GM23338 (cell line): ENCODE measurements at places on chromosomes 4 and X. TPM values are rescaled to one million over a fixed set of nuclear protein-coding genes. Genes with fewer than 3 reads are reported as not detected.
A peak's percentile ranks its signal among the peaks of the same experiment; 100 is the strongest.

CEP135 gene
- total RNA-seq = 13.6 and 15.7 TPM in 2 replicates

FAM184B gene
- total RNA-seq = 0.31 and 0.49 TPM in 2 replicates

GRCh38 chr4:149831656-149832208 is 16.1 kb upstream of the IQCM start:
- no peak for DNase-seq
- H3K27me3 ChIP-seq = no peaks in the 10 kb centered on the region
- H3K27ac ChIP-seq = no peak overlapping the region
- H3K36me3 ChIP-seq = no peaks in the 10 kb centered on the region
- peaks cover 6% of the 10 kb centered on the region; the same call in 1 of the 2 replicates for H3K4me1 ChIP-seq

DNA sequence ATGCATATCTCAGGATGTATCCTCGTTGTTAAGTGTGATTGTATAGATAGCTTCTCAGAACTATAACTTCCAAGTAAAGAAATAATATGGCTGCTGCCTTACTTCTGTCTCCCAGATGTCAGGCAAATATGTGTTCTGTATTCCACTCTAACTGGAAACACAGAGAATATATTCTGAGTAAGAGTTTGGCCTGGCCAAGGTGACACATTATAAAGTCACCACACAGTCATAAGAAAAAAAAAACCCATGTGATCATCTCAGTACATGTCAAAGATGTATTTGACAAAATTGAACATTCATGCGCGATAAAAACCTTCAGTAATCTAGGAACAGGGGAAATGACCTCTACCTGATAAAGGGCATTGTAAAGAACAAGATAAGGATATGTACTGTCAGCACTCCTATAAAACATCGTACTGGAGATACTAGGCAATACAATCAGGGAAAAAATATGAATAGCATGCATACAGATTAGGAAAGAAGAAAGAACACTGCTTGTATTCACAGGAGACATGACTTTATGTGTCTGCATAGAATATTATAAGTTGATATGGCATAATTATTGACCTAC is 207.1 kb downstream of the ZNF330 start:
- no peaks in the 10 kb centered on the region for H3K27me3 ChIP-seq
- no peak for DNase-seq
- H3K27ac ChIP-seq = no peak overlapping the region
- no peak overlapping the region for H3K4me3 ChIP-seq
- no peaks in the 10 kb centered on the region for H3K4me1 ChIP-seq

APELA gene
- 153 and 213 TPM in 2 replicates for total RNA-seq

GRCh38 chr4:76830964-76831703 is 66.8 kb downstream of the SOWAHB start:
- no peaks in the 10 kb centered on the region for H3K27me3 ChIP-seq
- DNase-seq = peak; percentile 37
- H3K4me3 ChIP-seq = no peak overlapping the region
- H3K4me1 ChIP-seq = 0 out of 2 replicates have a peak, but pooled peaks cover 11% of the 10 kb centered on the region
- no peak overlapping the region for H3K27ac ChIP-seq

MAGEA2 gene
- 0.50 and 5.5 TPM in 2 replicates for total RNA-seq

DNA sequence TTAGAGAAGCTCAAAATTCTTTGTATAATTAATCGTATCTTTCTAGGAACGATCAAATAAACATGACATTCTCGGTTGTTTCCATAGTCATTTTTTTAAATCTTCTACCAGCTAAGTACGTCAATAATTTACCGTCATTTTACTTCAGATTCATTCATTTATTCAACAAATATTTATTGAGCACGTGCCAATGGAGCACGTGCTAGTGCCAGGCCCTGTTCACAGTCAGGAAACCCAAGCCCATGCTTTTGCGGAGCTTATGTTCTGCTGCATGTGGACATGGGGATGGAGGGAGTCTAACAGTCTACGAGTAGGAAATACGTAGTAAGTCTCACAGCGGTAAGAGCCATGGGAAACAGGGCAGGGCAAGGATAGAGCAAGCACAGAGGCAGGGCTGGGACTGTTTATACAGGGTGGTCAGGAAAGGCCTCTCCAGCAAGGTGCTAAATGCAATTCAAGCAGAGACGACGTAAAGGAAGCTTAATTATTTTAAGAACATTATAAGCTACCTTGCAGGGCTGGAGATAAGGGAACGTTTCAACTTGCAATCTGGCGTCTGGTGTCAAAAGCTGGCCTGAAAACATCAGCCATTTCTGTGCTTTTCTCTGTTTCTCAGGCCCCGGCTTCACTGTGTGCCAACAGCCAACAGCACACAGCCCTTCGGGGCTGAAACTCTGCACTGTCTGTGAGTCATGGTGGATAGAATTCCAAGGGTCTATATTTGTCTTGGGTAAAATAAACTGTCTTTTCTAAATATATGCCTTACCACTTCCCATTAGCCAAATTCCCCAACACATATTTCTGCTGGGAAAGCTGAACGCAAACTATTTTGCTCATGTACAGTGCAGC is 517.1 kb upstream of the ZFP42 start:
- H3K4me1 ChIP-seq = no peaks in the 10 kb centered on the region
- no peak overlapping the region for H3K27ac ChIP-seq
- DNase-seq = no peak
- H3K27me3 ChIP-seq = no peaks in the 10 kb centered on the region

TCP11X2 gene
- 0.97 and 1.6 TPM in 2 replicates for total RNA-seq

GRCh38 chrX:6679550-6679949 is 144.6 kb upstream of the VCX3A start:
- no peak overlapping the region for H3K4me3 ChIP-seq
- no peaks in the 10 kb centered on the region for H3K36me3 ChIP-seq
- no peaks in the 10 kb centered on the region for H3K4me1 ChIP-seq
- DNase-seq = no peak

DNA sequence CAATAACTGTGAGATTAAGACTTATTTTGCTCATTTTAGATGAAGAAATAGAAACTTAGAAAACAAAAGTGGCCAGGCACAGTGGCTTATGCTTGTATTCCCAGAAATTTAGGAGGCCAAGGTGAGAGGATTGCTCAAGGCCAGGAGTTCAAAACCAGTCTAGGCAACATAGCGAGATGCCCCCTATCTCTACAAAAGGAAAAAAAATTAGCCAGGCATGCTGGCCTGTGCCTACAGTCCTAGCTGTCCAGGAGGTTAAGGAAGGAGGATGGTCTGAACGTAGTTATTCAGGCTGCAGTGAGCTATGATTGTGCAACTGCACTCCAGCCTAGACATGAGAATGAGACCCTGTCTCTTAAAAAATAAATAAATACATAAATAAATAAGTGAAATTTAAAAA is 28.0 kb downstream of the APELA start:
- peaks cover 11% of the 10 kb centered on the region; the same call in 1 of the 2 replicates for H3K4me1 ChIP-seq
- H3K36me3 ChIP-seq = no peaks in the 10 kb centered on the region
- no peak overlapping the region for H3K4me3 ChIP-seq
- H3K27me3 ChIP-seq = no peaks in the 10 kb centered on the region
- H3K27ac ChIP-seq = peak overlapping the region; percentile 86
- no peak for DNase-seq

- H3K36me3 ChIP-seq = no peaks in the 10 kb centered on the region
- H3K4me3 ChIP-seq = no peak overlapping the region
- H3K27ac ChIP-seq = no peak overlapping the region
- no peak for DNase-seq
- H3K4me1 ChIP-seq = peaks cover 6% of the 10 kb centered on the region; the same call in 1 of the 2 replicates
Measured at GRCh38 chr4:114093221-114093715, 113.8 kb upstream of the ARSJ start.

DNA sequence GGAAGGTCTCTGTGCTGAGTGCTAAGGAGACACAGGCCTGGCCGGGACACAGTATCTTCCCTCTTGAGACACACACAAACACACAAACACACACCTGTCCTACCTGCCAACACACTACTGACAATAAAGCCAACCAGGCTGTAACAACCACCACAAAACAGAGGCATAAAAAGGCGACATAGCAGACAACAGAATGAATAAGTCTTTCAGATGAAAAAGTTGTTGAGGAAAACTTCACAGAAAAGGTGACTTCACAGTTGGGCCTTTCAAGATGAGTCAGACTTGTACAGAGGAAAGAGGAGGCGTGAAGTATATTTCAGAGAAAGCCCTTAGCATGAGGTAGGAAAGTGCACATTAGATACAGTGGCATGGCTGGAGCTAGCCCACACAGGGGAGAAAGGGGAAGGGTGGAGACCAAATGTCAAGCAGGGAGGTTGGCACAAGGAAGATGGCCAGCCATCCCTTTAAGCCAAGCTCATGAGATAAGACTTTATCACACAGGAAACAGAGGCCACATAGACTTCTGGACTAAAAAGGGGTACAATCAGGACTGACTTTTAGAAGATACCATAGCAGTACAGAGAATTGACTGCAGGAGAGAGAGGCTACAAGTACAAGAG is 54.0 kb downstream of the SLC9A7 start:
- H3K36me3 ChIP-seq = no peaks in the 10 kb centered on the region
- H3K27me3 ChIP-seq = no peaks in the 10 kb centered on the region
- no peak overlapping the region for H3K27ac ChIP-seq

SLC2A9 gene
- total RNA-seq = 0.21 TPM in 1 of 2 replicates, not detected in the other

DNA sequence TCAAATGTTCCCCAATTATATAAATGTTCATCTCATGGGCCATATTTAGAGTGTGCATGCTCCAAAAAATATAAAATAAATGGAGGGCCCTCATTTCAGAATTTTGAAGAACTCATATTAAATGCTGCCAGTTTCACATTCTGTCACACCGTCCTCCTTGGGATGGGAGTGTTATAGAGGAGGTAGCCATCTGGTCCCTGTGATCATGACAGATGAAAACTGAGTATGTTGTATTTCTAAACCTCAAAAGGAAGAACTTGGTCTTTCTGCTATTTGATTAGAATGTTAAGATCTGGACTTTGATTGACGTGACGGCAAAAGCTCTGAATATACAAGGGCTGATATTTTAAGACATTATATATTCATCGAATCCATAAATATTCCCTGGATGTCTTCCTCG is 308.0 kb downstream of the RAPGEF2 start:
- no peaks in the 10 kb centered on the region for H3K4me1 ChIP-seq
- H3K27ac ChIP-seq = no peak overlapping the region
- no peak overlapping the region for H3K4me3 ChIP-seq
- no peaks in the 10 kb centered on the region for H3K36me3 ChIP-seq
- DNase-seq = no peak
- H3K27me3 ChIP-seq = no peaks in the 10 kb centered on the region

DNA sequence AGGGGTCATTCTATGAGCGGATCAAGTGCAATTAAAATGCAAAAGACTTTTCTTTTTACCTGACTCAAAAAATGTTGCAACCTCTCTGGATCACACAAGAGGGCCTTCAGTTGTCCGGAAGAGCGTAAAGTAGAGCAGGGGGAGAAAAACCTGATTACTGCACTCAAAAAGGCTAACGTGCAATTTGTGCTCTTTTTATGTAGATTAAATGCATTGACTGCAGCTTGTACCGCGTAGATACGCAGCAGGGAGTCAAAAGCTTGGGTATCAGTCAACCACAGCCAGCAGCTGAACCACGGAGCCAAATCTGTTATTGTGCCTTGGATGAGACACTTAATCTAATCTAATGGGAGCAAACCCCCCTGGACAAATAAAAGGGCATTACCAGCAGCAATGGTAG is 107.3 kb upstream of the RAI2 start:
- no peaks in the 10 kb centered on the region for H3K36me3 ChIP-seq
- H3K27ac ChIP-seq = no peak overlapping the region
- H3K4me1 ChIP-seq = peaks cover 12% of the 10 kb centered on the region; the same call in 1 of the 2 replicates
- no peaks in the 10 kb centered on the region for H3K27me3 ChIP-seq

GRCh38 chrX:140764401-140764919 is 54.9 kb downstream of the LINC00632 start:
- no peak overlapping the region for H3K27ac ChIP-seq
- peaks cover 11% of the 10 kb centered on the region for H3K27me3 ChIP-seq
- no peaks in the 10 kb centered on the region for H3K36me3 ChIP-seq
- H3K4me1 ChIP-seq = peaks cover 18% of the 10 kb centered on the region

TRIM75 gene
- not detected in 2 replicates for total RNA-seq

DNA sequence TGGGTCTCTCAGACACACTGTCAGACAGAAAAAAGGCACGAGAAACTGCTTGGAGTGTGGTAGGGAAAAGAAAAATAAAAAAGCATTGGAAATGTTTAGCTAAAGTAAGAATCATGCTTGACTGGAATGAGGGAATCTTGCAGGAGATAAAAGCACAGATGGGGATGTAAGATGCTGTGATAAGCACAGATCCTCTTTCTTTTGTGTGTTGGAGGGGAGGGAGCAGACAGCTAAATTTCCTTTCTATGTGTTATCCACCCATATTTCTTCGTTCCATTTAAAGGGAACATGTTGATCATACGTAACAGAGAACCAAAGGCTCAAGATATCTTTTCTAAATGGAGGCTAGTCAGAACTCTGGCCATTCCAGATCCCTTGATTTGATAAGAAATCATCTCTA is 614.0 kb upstream of the LCORL start:
- no peaks in the 10 kb centered on the region for H3K27me3 ChIP-seq
- H3K4me1 ChIP-seq = 0 out of 2 replicates have a peak, but pooled peaks cover 10% of the 10 kb centered on the region
- no peak overlapping the region for H3K27ac ChIP-seq
- H3K4me3 ChIP-seq = no peak overlapping the region
- no peak for DNase-seq
- H3K36me3 ChIP-seq = no peaks in the 10 kb centered on the region

S100P gene
- total RNA-seq = 0.43 TPM in 1 of 2 replicates, not detected in the other

- no peak overlapping the region for H3K4me3 ChIP-seq
- no peak overlapping the region for H3K27ac ChIP-seq
- no peaks in the 10 kb centered on the region for H3K4me1 ChIP-seq
- no peaks in the 10 kb centered on the region for H3K27me3 ChIP-seq
- no peak for DNase-seq
- H3K36me3 ChIP-seq = no peaks in the 10 kb centered on the region
Measured at GRCh38 chr4:4981827-4982226, 37.4 kb downstream of the CYTL1 start.

- peaks cover 30% of the 10 kb centered on the region for H3K4me1 ChIP-seq
- peak; percentile 51 for DNase-seq
- no peaks in the 10 kb centered on the region for H3K27me3 ChIP-seq
- no peaks in the 10 kb centered on the region for H3K36me3 ChIP-seq
- no peak overlapping the region for H3K4me3 ChIP-seq
Measured at GRCh38 chr4:152607178-152607577, 71.3 kb upstream of the FBXW7 start.

DNA sequence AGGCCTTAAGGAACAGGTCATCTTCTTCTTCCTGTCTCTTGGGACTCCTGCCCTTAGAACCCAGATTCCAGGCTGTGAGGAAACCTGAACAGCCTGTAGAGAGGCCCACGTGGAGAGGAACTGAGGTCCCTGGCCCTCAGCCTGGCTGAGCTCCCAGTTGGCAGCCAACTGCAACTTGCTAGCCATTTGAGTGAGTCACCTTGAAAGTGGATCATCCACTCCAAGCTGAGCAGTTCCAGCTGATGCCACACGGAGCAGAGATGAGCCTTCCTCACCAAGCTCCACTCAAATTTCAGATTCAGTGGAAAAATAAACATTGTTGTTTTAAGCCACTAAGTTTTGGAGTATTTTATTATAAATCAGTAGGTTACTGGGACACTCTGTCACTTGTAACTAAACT is 392.5 kb downstream of the BCOR start:
- no peaks in the 10 kb centered on the region for H3K27me3 ChIP-seq
- no peaks in the 10 kb centered on the region for H3K4me1 ChIP-seq
- DNase-seq = peak; percentile 29
- H3K4me3 ChIP-seq = no peak overlapping the region
- no peaks in the 10 kb centered on the region for H3K36me3 ChIP-seq
- H3K27ac ChIP-seq = no peak overlapping the region

- no peaks in the 10 kb centered on the region for H3K36me3 ChIP-seq
- DNase-seq = no peak
- H3K27me3 ChIP-seq = no peaks in the 10 kb centered on the region
- H3K27ac ChIP-seq = no peak overlapping the region
- H3K4me3 ChIP-seq = peak overlapping the region; percentile 5; the same call in 1 of the 2 replicates
Measured at GRCh38 chr4:123232439-123232838, 164.2 kb upstream of the SPRY1 start.

- no peak for DNase-seq
- H3K36me3 ChIP-seq = no peaks in the 10 kb centered on the region
- H3K4me1 ChIP-seq = no peaks in the 10 kb centered on the region
- no peak overlapping the region for H3K4me3 ChIP-seq
Measured at GRCh38 chr4:123206016-123206415, 190.6 kb upstream of the SPRY1 start.

VCX2 gene
- not detected in 2 replicates for total RNA-seq

- peaks cover 7% of the 10 kb centered on the region for H3K36me3 ChIP-seq
- no peak overlapping the region for H3K4me3 ChIP-seq
Measured at GRCh38 chr4:103091601-103092223, 7.9 kb downstream of the BDH2 start.
